Activated CD4-positive, alpha-beta T cell treated with anti-CD3 and anti-CD28 coated beads, Interleukin-2, amount 50 U/mL, for 24 hours (primary cell): ENCODE measurements at places on chromosomes 1 and 21.

DNA sequence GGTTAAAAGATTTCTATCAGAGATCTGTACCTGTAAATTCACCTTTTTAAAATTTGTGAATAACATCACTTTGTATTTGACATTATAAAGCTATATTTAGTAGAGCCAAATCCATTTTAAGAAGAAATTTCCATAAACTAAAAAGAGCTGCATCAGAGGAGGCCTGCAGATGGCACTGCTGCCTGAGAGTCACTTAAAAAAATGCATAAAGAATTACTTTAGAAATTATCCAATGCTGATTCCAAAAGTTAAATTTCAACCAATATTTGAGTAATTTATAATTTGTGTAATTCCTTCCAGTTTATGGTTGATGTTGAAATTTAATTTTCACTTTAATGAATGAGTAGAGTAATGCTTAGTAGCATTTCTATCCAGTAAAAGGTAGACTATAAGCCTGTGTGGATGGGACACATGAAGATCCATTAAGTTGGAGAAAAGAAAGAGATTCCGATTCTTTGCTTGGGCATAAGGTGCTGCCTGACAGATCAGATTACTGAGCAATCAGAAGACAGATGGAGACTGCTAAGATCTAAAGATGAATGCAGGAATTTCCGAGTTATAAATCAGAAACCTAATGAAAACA lies 20.7 kb upstream of the RPE65 start:
- no peak for DNase-seq

DNA sequence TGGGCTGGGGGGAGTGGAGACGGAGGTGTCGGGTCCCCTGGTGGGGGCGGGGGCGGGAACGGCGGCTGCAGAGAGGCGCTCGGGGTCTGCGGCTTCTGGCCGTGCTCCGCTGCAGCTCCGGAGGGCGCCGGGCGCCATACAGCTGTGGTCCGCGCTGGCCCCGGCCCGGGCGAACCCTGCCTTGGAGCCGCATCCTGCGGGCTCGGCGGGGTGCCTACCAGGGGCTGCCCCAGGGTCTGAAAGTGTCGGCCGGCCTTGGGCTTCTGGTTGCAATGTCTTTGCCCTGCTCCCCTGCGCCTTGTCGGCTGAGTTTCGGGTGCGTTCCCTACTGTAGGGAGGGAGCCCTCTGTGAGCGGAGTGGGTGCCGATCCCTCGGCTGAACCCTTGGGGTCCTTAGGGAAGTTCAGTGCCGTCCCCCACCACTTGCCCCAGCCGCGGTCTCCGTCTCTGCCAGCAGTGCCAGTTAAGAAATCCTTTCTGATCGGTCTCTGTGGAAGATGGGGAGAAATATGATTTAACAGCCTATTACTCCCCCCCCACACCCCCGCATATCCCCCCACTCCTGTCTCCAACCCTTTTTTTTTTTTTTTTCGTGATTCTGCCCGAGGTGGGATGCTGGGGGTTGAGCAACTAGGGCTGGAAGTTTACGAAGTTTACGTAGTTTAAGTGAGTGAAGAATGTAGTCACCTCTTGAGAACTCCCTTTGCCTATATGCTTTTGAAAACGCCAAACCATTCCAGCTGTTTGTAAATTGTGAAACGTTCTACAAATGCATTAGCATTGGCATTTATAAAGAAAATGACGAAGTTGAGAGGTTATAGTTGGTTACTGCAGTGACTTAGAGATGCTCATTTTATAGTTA lies 588 bp downstream of the NEXN start:
- no peak for DNase-seq

- no peak for DNase-seq
Observed at GRCh38 chr1:155794605-155795245, 62.3 kb downstream of the GON4L start.

DNA sequence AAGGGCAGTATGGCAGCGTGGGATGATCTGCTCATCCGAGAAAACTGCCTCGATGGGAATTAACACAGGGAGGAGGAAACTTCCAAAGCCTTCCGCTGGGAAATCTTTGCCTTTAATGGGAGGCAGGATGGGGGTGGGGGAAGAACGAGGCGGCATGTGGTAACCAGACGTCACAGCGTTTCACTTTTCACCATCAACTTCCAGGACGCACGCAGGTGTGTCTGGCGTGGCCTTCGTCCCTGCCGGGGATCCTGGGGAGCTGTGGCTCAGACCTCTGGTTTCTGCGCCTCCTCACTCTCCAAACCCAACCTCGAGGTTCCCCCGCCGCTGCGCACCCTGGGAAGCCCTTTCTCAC lies 282 bp downstream of the RSPH1 start:
- no peak for DNase-seq

DNA sequence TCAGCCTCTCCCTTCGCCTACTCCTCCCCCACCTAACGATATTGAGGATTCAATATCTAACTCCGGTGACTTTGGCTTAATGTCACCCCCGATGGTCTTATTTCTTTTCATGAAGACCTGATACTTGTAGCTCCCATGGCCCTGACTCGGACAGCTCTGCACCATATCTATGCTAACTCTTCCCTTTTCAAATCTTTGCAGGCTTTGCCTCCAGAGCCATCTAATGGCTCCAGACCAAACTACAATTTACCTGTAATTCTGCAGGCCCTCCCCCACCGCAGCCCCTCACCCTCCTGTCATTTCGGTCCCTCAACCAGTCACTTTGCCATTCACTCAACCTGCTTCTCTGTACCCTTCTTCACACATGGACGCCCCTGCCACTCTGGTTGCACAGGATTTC lies 7.9 kb upstream of the GSTM5 start:
- no peak for DNase-seq

DNA sequence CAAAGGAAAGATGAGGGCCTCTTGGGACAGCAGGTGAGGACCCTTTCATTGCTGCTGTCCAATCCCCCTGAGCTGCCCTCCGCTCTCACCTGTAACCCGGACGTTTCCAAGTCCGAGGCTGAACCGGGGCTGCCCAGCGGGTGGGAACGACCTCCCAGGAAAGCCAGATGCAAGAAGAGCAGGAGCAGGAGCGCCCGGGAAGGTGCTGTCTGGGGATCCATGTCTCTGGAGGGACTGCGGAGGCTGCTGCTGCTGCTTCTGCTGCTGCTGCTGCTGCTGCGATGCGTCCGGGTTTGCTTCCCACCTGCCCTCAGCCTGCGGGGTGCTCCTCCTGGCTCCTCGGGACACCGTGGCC lies at the start of gene NPPB:
Gene NPPB (minus strand): TSS at position 333 of the 355 bp plus-strand sequence. CDS start 112 bp downstream, at position 221.
- DNase-seq = no peak

DNA sequence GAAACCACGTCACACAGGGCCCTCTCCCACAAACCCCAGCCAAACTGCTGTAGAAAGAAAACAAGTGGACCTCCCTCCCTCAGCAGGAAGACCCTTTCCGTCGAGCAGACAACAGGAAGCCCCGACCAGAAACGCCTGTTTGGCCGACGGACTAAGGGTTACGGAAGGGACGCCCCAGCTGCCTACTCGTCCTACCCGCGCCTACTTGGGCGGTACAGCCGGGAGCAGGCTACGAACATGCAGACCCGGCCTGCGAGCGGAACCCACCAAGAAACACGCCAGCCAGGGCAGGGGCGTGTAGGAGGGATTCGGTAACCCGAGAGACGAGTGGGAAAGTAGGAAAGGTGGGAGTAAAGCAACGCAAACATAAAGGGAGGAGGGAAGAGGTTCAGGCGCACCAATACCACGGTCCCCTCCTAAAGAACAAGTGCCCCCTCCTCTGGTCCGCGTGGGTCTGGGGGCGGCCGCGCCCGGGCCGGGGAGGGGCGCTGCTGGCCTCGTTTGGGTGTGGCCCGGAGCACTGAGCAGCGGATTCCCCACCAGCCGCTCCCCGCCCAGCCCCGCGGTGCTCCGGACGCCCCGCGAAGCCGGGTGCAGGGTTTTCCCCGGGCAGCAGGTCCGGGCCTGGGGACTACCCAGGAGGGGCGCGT lies 450 bp downstream of the S100A10 start:
- DNase-seq = no peak

- no peak for DNase-seq
Observed at GRCh38 chr1:41900603-41901444, 17.9 kb downstream of the HIVEP3 start.

DNA sequence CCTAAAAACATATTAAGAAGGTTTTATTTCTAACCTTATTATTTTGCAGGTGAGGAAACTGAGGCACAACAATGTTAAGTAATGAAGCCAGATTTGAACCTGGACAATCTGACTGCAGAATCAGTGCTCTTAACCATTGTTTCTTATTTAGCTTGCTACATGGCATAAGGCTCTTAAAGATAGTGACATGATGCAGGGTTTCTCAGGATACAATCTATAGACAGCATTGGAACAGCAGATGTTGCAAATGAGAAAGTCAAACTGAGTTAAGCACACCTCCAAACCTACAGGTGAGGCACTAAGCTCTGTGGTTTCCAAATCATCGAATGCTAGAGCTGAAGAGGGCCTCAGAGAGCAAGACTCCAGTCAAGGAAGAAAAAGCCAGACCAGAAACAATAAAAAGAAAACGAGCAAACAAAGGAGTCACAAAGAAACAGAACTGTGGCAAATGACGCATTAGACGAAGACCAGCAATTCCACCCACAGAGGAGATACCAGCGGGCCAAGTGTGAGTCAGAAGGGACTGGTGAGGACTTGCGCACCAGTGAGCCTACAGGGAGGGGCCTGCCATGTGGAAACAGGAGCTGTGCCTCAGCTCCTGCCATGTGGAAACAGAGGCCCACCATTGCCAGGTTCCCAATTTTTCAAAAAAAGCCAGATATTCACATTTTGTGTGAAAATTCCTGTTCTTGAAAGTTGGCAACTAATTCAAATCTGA lies 14.4 kb downstream of the CD58 start:
- peak; percentile 67 for DNase-seq

- peak; percentile 57 for DNase-seq
Observed at GRCh38 chr21:36927719-36928117, 38.8 kb downstream of the HLCS start.
